ENCODE measurements at places on chromosomes 1 and 21.
A peak's percentile ranks its signal among the peaks of the same experiment; 100 is the strongest.

- DNase-seq: no peak
These were observed 126.5 kb upstream of the USH2A start for GRCh38 chr1:216549796-216550195.

GRCh38 chr1:214440219-214440965, 111.0 kb downstream of the PTPN14 start:
- no peak for DNase-seq

DNA sequence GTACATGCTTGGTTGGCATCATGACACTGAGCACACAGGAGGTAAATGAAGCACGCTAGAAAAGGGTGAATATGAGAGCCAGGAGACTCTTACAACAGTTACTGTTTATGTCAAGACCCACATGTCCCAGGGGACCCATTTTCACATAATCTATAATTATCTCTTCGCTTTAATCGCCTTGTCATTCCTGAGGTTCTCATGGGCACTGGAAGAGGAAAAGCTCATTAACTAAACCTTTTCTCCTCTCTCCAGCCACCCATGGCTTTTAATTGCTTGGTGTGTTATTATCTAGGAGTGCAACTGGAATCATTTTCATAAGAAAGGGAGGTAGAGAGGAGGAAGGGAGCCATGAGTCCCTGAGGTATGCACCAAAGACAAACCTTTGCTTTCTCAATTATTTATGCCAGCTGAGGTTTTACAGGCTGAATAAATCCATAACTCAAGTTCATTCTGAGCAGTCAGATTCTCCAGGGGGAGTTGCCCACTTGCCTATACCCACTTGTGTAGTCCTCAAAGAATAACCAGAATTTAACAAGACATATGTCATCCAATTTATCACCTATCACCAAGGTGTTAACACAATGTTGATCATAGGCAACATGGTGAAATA, 77.4 kb downstream of the ACBD6 start:
- DNase-seq: no peak

GRCh38 chr1:205261946-205262691, 34.4 kb downstream of the TMCC2 start:
- peak; percentile 67 for DNase-seq

GRCh38 chr1:247243524-247244137, 12.2 kb upstream of the VN1R5 start:
- no peak for DNase-seq

DNA sequence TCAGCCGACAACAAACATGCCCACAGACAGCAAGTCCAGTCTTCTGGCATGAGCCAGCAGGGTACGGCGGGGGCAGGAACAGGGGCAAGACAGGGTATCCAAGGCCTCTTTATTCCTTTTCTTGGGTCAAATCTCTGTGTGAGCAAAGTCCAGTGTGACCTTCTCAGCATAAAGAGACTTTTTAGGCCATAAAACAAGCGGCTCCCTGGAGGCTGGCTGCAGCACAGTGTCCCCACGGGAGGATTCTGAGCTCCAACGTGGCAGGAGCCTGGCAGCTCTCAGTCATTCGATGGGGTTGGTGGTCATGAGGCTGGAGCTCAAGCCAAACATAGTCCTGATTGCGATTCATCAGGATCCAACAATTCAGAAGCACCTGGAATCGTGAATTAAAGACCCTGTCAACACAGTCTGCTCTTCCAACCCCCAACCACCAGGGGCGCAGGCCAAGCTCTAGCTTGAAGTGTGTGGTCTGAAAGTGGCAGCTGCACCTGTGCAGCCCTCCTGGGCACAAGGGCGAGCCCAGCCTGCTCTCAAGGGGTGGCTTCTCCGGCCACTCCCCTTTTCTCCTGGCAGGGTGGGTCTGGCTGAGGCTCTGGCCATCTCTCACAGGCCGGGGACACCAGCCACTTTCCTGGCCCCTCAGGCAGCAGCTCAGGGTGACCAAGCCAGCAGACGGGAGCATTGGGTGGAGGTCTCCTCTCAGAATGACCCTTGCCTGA, 62.1 kb downstream of the SLC66A1 start:
- DNase-seq: peak; percentile 43

DNA sequence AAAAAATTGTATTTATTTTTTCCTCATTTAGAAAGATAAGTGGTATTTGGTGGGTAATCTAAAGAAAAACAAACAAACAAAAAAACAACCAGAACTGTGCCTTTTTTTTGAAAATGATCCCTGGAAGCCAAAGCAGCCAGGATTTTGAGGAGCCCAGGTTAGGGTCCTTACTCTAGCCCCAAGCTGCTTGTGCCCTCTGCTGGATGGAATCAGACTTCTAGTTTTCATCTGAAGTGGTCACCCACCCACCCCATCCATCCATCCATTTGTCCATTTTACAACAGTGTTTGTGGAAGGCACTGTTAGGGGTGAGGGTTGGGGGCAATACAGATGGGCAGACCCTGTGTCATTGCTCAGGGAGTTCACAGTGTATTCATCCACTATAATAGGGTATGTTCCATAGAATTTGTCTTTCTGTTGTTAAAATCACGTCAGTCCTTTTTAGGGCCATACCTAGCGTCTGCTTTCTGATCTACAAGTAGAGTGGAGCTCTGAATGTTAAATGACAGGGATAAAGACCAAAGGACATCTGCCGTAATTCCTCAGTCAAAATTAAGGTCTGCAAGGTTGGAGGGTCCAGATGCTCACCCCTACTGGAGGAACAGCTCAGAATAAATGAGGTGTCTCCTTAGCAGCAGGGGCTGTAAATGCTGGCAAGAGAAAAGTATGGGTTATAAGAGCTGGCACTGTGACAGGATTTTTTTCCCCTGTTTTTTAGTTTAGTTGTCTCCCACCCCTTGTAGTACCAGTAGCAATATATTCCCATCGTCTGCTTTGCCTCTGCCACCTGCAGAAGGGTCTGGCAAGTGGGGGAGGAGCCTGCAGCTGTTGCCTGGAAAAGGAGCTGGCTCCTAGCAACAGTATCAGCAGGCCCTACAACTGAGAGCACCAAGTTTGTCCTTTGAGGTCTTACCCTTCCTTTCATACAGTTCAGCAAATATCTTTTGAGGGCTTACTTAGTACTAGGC, 3.2 kb downstream of the LRRC42 start:
- peak; percentile 66 for DNase-seq

GRCh38 chr21:46227811-46228344, 696 bp downstream of the LSS start:
- DNase-seq: peak; percentile 19

- no peak for DNase-seq
These were observed 640.6 kb downstream of the PTPRU start for GRCh38 chr1:29876902-29877301.

- no peak for DNase-seq
These were observed 29.1 kb downstream of the NGF start for GRCh38 chr1:115308969-115309368.
